Naive thymus-derived CD4-positive, alpha-beta T cell (primary cell): ENCODE measurements at places on chromosomes 13 and 19.

DNA sequence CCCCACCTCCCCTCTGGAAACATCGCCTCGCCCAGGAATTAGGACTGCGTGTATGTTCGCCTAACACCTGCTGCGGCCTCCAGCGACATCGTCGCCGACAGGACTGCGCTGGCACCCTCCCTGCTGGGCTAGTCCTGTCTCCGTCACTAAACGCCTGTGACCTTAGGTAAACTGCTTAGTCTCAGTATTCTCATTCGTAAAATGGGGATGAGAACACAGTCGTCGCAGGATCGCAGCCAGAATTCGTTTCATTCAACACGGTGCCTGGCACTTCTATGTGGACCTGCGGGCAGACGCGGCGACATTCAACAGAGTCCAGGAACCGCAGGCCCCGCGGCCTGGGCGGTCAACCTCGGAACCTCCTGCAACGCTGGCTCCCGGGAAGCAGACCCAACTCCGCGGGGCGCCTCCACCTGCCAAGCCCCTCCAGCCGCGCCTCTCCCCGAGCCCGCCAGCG, 485 bp downstream of the CRYL1 start:
- DNase-seq, result no peak

GRCh38 chr13:74227476-74228158, 93.4 kb upstream of the KLF12 start:
- DNase-seq, result no peak

- no peak for DNase-seq
Observed at GRCh38 chr13:77300176-77301037, 26.5 kb downstream of the MYCBP2 start.

DNA sequence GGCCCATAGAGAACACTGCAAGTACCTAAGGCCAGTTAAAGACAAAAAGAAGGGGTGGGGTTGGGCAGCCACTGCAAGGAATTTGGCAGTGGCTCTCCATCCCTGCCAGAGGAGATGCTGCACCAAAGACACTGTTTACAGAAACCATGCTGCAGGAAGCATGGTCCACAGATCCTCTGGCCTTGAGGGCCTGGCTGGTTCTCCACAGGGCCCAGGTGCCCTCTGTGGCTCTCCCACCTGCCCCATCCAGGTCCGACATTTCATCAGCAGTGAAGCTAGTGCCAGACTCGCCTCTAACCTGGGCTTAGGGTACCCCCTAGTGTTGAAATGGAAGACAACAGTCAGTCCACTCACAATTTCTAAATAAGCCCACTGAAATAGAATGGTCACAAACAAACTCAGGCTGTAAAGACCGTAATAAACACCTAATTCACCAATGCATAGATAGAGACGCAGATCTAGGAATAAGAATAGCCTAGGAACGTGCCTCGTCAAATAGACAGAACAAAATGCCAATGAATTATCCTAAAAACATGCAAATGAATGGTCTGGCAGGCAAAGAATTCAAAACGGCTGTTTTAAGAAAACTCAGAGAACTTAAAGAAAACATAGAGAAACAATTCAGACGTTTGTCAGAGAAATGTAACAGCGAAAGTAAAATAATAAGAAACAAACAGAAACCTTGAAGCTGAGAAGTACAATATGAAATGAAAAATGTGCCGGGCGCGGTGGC, 23.3 kb downstream of the LYPD4 start:
- peak; percentile 66 for DNase-seq

DNA sequence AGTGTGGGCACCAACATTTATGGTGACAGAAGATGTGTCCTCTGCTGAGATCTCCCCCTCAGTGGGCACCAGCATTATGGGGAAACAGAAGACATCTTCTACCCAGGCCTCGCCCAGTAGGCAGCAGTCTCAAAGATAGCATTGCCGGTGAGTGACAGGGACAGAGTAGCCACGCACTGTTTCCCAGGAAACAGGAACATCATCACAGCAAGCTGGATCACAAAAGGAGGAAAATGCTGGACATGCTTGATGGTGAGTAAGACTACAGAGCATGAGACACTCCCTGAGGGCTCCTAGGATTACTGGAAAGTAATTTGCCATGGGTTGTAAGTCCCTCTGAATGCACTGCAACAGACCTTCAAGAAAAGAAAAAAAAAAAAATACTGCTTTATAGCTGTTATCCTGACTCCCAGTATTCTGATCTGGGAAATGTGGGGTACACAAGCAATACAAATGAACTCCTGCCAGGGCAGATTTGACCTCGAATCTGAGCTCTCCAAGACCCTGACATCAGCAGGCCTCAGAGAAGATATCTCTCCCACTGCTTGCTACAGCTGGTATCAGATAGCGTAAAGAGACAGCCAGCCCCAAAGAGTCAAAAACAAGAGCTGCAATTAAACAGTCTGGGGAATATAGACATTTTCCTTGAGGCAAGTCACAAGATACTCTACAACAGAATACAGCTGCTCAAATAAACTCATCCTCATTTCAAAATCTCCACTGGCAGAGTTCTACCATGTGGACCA, 180.4 kb downstream of the RBM26 start:
- DNase-seq, result no peak
